ENCODE measurements at places on chromosomes 5 and 9. TPM values are rescaled to one million over a fixed set of nuclear protein-coding genes. Genes with fewer than 3 reads are reported as not detected.

Gene ADGRD2
- not detected for polyA plus RNA-seq

Gene SHOC1
- polyA plus RNA-seq: not detected

Gene RNF180
- polyA plus RNA-seq: not detected

Gene TYRP1
- not detected for polyA plus RNA-seq

Gene C7
- not detected for polyA plus RNA-seq

Gene SNCB
- not detected for polyA plus RNA-seq

Gene SLC25A2
- not detected for polyA plus RNA-seq
